ENCODE measurements at places on chromosomes 4 and X.

DNA sequence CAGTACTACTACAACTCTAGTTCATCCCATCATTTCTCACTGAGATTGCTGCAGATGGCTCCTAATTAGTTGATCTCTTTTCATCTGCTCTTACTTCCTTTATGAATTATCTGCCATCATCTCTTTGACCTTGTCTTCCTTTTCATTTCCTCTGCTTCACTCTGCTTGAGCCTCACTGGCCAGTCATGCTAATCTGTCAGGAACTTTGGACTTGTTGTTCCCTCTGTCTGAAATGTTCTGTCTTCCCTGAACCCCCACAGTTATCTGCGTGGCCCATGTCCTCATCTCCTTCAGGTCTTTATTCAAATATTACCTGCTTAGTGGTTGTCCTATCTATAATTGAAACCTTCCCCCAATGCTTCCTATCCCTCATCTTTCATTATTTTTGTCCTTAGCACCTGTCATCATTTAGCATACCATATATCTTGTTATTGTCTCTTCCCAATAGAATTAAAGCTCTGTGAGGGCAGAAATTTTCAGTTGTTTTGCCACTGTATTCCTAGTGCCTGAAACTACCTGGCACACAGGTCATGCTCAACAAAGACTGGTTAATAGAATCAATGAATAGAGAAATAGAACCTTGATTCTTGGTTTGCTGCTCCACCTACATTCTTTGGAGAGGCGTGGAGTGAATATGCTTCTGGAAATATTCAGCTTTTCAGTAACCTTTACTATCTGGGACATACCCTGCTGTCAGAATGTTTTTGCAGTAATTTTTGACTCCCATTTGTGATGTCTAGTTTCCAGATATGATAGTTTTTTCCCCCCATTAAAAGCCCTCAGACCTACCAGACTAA lies 5.0 kb downstream of the SLC4A4 start:
- no peak for DNase-seq

DNA sequence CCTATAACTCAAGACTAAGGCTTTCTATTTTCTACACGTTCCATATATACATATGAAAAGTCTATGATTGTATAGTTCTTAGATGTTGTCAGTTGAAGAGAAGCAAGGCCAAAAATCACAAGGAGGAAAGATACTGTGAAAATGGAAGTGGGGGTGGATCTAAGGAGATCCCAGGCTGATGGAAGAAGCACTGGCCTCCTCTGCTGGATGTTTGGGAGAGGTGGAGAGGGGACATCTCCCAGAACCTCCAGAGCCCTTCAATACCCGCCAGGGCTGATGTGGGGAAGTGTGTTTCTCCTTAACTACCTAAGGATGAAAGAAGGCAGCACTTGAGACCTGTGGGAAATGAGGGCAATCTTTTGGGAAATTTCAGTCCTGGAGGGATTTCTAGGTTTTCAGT lies 67.4 kb downstream of the RASGEF1B start:
- no peak for DNase-seq

- no peak for DNase-seq
Observed at GRCh38 chr4:52837716-52838558, 24.2 kb upstream of the RASL11B start.

DNA sequence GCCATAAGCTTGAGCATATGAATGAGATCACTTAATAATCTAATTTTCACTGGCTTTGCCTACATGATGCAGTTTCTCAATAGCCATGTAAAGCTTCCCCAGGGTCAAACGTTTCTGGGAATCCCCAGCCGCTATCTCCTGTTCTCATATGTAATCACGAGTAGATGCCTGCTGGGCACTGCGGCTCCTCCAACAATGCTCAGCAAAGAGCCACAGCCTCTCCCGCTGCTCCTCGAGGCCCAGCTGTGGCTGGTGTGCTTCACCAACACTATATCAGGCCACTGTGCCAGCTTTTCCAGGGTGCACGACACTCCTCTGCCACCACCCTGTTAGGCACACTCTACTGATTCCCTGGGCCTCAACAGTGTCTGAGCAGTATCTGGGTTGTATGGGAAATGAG lies 78.3 kb upstream of the RASGEF1B start:
- no peak for DNase-seq

- no peak for DNase-seq
Observed at GRCh38 chrX:8027827-8028226, 100.6 kb upstream of the PNPLA4 start.
